ENCODE measurements at places on chromosomes 6 and 20. TPM values are rescaled to one million over a fixed set of nuclear protein-coding genes. Genes with fewer than 3 reads are reported as not detected.

Gene ZNF337
- 20.6 TPM for polyA plus RNA-seq

- H3K36me3 ChIP-seq, result no peaks in the 10 kb centered on the region
- H3K4me1 ChIP-seq, result no peaks in the 10 kb centered on the region
- no peak overlapping the region for H3K4me3 ChIP-seq
- DNase-seq, result no peak
- no peak overlapping the region for H3K27ac ChIP-seq
Measured at GRCh38 chr20:47964149-47964548, 178.9 kb upstream of the SULF2 start.

Gene NMBR
- polyA plus RNA-seq, result not detected

- no peaks in the 10 kb centered on the region for H3K27me3 ChIP-seq
- no peak for DNase-seq
- H3K4me1 ChIP-seq, result no peaks in the 10 kb centered on the region
- H3K4me3 ChIP-seq, result no peak overlapping the region
- no peaks in the 10 kb centered on the region for H3K36me3 ChIP-seq
- no peak overlapping the region for H3K27ac ChIP-seq
Measured at GRCh38 chr6:157455731-157456523, 74.9 kb downstream of the ZDHHC14 start.

Gene CAPN11
- 0.76 TPM for polyA plus RNA-seq

GRCh38 chr6:133254552-133255228, 13.5 kb downstream of the EYA4 start:
- H3K36me3 ChIP-seq, result no peaks in the 10 kb centered on the region
- no peak for DNase-seq
- no peak overlapping the region for H3K4me3 ChIP-seq
- no peaks in the 10 kb centered on the region for H3K4me1 ChIP-seq
- H3K27me3 ChIP-seq, result no peaks in the 10 kb centered on the region

Gene KCNK15
- 1.1 TPM for polyA plus RNA-seq

GRCh38 chr20:59253325-59253724, 47.1 kb upstream of the EDN3 start:
- no peak for DNase-seq
- H3K27ac ChIP-seq, result no peak overlapping the region
- H3K27me3 ChIP-seq, result no peaks in the 10 kb centered on the region
- no peak overlapping the region for H3K4me3 ChIP-seq

DNA sequence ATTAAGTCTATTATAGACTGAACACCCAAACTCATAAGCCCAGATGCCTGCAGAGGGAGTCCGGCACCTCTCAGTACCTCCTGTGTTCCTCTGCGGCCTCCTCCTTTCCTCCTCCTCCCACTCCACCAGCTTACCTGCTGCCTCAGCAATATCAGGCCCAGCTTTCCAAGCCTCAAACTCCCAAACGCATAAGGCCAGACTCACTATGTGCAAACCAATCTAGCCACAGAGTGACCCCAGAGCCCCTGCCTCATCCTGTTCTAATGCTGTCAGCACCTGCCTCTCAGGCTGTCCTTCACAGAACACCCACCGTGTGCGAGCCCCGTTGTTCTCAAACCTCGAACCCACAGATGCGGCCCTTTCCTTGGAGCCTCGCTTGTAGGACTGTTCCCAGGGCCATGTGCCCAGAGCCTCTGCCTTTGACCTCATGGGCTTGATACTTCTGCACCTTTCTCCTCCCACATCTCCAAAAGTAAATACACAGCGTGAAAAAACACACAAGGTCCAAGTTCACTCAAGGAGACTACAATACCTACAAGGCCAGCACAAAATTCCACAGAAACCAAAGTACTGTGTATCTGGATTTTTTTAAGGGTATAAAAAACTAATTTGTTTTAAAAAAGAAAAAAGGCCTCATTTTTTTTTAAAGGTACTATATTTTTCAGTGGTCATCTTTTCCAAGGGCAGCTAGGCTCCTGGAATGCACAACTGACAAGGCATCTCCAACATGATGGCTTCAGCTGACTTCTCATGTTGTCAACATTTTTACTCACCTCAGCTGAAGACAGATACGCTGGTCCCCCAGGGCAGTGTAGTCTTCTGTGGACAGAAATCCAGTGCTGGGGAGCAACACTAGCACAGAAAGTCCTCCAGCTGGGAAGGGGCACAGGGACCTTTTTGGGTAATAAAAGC, 52.3 kb downstream of the ABHD12 start:
- no peaks in the 10 kb centered on the region for H3K36me3 ChIP-seq
- H3K27me3 ChIP-seq, result no peaks in the 10 kb centered on the region
- H3K27ac ChIP-seq, result peak overlapping the region; percentile 43
- H3K4me1 ChIP-seq, result peaks cover 43% of the 10 kb centered on the region
- H3K4me3 ChIP-seq, result no peak overlapping the region
- DNase-seq, result no peak

DNA sequence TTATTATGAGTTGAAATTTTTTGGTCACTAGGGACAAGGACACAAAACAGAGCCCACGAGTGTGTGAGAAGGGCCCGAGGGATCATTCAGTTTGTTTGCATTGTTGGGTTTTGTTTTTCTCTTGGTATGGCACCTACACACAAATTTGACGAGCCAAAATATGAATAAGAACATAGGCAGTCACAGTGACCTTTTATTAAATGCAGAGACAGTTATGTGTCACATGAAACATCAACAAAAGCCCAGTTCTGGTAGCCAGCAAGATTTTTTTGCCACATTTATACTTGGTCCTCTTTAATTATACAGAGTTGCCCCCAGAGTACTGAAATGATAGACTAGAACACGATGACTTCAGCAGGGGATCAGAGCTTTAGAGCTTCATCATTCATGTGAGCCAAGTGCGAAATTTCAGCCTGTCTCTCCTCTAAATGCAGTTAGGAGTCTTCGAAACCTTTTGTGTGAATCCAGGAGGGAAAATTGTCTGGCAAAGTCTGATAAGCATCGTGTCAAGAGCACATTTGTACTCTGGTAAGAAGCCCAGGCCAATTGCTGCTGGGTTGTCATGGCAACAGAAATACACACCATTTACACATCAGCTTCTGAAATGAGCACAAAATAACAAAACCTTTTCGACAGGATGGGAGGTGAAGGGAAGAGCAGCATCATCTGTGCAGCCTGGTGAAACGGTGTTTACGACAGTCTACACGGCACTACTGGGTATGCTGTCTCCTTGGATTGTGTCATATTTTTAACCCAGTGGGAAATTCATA, 79.2 kb upstream of the RIPOR2 start:
- no peaks in the 10 kb centered on the region for H3K27me3 ChIP-seq
- H3K4me3 ChIP-seq, result no peak overlapping the region
- no peak for DNase-seq
- H3K36me3 ChIP-seq, result no peaks in the 10 kb centered on the region
- no peak overlapping the region for H3K27ac ChIP-seq

- H3K27me3 ChIP-seq, result no peaks in the 10 kb centered on the region
- H3K27ac ChIP-seq, result no peak overlapping the region
- H3K4me1 ChIP-seq, result peaks cover 8% of the 10 kb centered on the region
- no peak for DNase-seq
Measured at GRCh38 chr6:125910527-125910926, 46.0 kb upstream of the HINT3 start.

- no peaks in the 10 kb centered on the region for H3K36me3 ChIP-seq
- no peaks in the 10 kb centered on the region for H3K4me1 ChIP-seq
- no peak overlapping the region for H3K27ac ChIP-seq
- no peak overlapping the region for H3K4me3 ChIP-seq
- H3K27me3 ChIP-seq, result no peaks in the 10 kb centered on the region
- no peak for DNase-seq
Measured at GRCh38 chr6:5012519-5012918, 8.7 kb upstream of the RPP40 start.

DNA sequence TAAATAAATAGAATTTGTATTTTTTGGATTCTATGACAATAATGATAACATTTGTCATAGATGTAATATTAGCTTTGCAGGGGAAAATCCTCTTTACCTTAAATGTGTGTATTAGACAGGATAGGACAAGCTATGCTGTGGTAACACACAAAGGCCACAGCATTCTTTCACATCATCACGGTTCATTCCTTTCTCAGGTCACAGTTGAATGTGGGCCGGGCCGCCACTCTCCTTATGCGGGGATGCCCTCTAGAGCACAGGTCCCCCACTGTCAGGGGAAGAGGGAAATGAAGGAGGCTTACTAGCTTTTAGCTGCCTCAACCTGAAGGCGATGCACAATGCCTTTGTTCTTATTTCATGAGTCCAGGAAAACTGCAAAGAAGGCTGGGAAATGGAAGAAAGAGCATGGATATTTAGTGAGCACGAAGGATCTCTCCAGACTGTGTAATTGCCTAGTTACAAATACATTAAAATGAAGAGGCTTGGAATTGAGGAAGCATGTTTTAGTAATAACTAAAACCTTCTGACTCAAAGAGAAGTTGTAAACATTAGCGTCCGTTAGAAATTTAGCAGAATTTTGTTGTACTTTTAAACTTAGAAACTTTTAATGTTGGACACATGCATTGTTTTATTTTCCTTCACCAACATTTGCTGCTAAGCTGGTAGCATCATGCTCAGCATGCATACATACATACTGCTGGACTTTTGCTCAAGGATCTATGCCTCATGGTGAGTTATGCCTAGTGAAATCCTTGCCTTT, 248.9 kb upstream of the FOXQ1 start:
- no peak overlapping the region for H3K27ac ChIP-seq
- H3K36me3 ChIP-seq, result no peaks in the 10 kb centered on the region
- no peak overlapping the region for H3K4me3 ChIP-seq

- no peaks in the 10 kb centered on the region for H3K4me1 ChIP-seq
- no peak for DNase-seq
- no peaks in the 10 kb centered on the region for H3K27me3 ChIP-seq
- no peaks in the 10 kb centered on the region for H3K36me3 ChIP-seq
- H3K27ac ChIP-seq, result no peak overlapping the region
Measured at GRCh38 chr6:80249897-80250296, 143.4 kb downstream of the BCKDHB start.

DNA sequence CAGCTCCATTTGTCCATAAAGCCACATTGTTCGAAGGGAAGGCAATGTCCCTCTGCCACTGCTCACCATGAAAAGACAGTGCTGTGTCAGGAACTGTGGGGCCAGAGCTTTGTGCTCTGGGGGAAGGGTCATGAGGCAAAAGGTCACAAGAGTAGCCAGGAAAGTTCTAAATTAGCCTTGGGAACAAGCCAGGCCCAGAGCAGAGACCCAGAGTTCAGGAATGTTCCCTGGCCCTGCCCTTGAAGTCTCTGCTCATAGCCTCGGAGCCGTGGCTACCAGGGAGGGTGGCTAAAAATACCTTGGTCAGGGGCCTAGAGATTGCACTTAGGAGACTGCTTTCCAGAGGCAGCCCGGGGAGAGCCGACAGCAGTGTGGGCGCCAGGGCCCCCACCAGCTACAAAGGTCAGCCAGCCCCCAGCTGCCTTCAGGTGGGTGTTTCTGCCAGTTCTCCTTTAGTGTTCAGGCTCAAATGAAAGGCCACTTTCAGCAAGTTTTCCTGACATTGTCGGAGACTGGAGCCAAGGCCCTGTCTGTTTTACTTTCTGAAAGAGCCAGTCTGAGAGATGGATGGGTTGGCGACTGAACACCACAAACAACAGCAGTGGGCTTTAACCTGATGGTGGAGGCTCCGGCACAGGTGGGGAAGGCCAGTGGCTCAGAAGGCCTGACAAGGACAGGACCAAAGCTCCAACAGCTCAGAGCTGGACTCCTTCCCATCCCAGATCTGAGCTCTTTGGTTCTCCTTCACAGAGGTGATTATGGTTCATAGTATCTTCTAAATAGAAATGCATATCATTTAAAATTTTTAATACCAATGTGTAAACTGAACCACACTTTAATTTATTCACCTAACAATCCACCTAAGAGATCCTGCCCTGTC, 76.2 kb downstream of the CDH26 start:
- DNase-seq, result no peak
- H3K4me3 ChIP-seq, result no peak overlapping the region
- H3K27ac ChIP-seq, result no peak overlapping the region
- no peaks in the 10 kb centered on the region for H3K4me1 ChIP-seq

Gene NTSR1
- polyA plus RNA-seq, result 0.02 TPM

Gene COX4I2
- polyA plus RNA-seq, result 7.8 TPM

GRCh38 chr20:44204156-44204831, 6.3 kb downstream of the OSER1 start:
- no peak overlapping the region for H3K27ac ChIP-seq
- peaks cover 9% of the 10 kb centered on the region for H3K36me3 ChIP-seq
- peaks cover 38% of the 10 kb centered on the region for H3K4me1 ChIP-seq
- DNase-seq, result peak; percentile 34
- H3K27me3 ChIP-seq, result no peaks in the 10 kb centered on the region

- H3K36me3 ChIP-seq, result no peaks in the 10 kb centered on the region
- no peak overlapping the region for H3K27ac ChIP-seq
Measured at GRCh38 chr20:41306061-41306727, 11.3 kb downstream of the ZHX3 start.

Gene ATAT1
- polyA plus RNA-seq, result 6.8 TPM

- H3K4me1 ChIP-seq, result peaks cover 44% of the 10 kb centered on the region
- no peak overlapping the region for H3K4me3 ChIP-seq
- peak overlapping the region; percentile 69 for H3K27ac ChIP-seq
- H3K27me3 ChIP-seq, result no peaks in the 10 kb centered on the region
- DNase-seq, result peak; percentile 77
Measured at GRCh38 chr20:49690899-49691620, 22.6 kb downstream of the B4GALT5 start.

Gene MYCT1
- polyA plus RNA-seq, result 2.0 TPM

Gene FOXS1
- 0.91 TPM for polyA plus RNA-seq

Gene FNDC11
- 0.27 TPM for polyA plus RNA-seq

GRCh38 chr6:69693762-69694161, 103.0 kb downstream of the LMBRD1 start:
- H3K27me3 ChIP-seq, result no peaks in the 10 kb centered on the region
- H3K4me1 ChIP-seq, result no peaks in the 10 kb centered on the region
- no peak for DNase-seq
- no peak overlapping the region for H3K4me3 ChIP-seq
- H3K27ac ChIP-seq, result no peak overlapping the region
- peaks cover 11% of the 10 kb centered on the region for H3K36me3 ChIP-seq

Gene MOXD1
- polyA plus RNA-seq, result 0.30 TPM

DNA sequence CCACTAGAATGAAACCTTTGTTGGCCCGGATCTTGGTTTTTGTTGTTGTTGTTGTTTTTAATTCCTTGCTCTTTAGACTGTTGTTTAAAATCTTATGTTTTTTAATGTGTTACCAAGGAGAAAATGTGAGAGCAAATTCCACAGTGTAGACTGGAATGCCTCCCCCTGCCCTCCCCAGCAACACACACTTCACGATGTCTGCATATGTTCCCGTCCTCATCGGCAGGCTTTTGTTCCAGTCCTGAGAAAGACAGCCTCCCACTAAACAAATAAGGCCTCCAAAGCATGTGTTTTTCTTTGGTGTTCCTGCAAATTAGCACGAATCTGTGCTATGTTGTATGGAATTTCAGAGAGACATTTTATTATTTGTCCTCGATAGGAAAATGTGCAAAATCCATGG, 263.3 kb upstream of the QKI start:
- H3K27me3 ChIP-seq, result no peaks in the 10 kb centered on the region
- no peak overlapping the region for H3K27ac ChIP-seq
- H3K36me3 ChIP-seq, result no peaks in the 10 kb centered on the region
- no peaks in the 10 kb centered on the region for H3K4me1 ChIP-seq

Gene PPDPF
- polyA plus RNA-seq, result 205 TPM
